T follicular helper cell (primary cell): ENCODE measurements at places on chromosomes 16 and 17.

GRCh38 chr16:11353158-11353557 lies 7.9 kb downstream of the RMI2 start:
- DNase-seq = no peak

- no peak for DNase-seq
Observed at GRCh38 chr16:69089091-69089910, 16.2 kb upstream of the HAS3 start.

GRCh38 chr17:76232342-76232741 lies 8.0 kb downstream of the RNF157 start:
- DNase-seq = no peak

GRCh38 chr16:52825892-52826291 lies 226.8 kb downstream of the CHD9NB start:
- DNase-seq = no peak

DNA sequence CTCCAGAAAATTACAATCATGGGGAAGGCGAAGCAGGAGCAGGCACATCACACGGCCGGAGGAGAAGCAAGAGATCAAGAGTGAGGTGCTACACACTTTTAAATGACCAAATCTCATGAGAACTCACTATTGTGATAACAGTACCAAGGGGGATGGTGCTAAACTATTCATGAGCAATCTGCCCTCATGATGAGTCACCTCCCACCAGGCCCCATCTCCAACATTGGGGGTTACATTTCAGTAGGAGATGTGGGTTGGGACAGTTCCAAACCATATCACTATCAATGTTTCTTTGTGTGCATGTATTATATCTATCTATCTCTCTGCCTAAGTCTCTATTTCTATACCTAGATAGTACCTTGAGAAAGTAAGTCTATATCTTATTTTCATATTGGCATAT lies 724.8 kb downstream of the CDH11 start:
- no peak for DNase-seq

- DNase-seq = no peak
Observed at GRCh38 chr17:57902800-57903759, 52.1 kb downstream of the CUEDC1 start.

DNA sequence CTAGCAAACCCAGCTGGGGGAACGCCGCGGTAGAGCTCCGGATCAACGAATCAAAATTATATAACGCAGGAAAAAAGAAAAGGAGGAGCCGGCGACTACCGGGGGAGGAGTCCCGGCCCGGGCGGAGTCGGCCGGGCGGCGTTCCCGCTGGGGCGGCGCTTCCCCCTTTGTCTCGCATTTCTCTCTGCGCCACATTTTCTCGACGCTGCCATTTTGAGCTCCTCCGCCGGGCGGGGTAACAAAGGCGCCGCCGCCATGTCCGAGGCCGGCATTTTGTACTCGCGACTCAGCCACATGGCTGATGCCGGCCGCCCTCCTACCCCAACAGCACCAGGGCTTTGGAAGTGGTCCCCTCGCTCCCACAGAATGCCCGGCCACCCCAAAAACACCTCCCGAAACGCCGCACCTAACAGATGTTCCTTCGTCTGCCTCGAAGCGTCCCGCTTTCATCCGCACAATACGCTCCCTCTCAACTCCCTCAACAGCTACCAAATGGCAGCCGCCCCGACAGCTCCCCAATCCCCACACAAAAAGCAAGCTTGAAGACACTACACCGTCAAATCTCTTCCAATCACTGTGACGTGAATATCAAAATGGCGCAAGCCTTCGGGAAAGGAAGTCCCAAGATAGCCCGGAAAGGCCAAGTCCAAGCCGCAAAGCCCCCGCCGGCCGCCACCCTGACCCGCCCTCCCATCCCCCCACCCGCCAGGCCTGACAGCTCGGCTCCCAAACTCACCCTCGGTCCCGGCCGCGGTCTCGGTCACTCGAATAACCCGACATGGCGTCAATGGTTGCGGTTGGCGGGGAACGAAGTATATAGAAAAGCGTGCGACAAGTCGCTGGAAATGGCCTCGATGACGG lies 519 bp downstream of the DDX5 start:
- DNase-seq = peak; percentile 73

DNA sequence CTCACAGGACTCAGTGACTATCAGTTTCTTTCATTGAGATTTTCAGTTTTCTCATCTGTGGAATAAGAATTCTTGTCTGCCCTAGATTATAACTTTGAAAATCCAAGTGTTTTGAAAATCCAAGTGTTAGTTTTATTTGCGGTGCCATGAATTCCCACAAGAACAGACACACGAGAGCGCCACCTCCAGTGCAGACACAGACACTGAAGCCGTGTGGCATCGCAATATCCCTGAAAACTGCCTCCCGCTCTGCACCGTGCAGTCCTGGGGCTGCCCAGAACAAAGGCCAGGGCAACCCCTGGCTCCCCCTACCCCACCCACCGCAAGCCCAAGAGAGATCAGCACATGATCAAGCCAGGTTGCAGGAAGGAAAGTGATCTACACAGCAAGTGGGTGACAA lies 229.5 kb upstream of the ASIC2 start:
- no peak for DNase-seq

- peak; percentile 27 for DNase-seq
Observed at GRCh38 chr17:50908860-50909764, 43.0 kb upstream of the TOB1 start.

DNA sequence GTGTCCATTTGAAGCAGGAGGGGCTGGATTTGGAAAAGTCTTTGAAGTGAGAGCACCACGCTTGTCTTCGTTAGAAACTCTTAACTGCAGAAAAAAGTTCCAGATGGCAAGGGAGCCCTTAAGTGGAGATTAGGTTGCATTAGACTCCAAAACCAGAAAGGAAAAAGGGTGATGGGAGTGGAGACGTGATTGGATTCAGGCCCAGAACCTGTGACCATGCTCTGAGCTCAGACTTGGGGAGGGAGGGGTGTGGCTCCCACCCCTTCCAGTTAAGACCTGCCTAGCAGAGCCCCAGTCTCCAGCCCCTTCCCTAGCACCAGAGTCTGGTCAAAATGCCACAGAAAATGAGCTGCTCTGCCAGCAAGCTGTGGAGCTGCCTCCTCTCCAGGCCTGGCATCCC lies 6.4 kb upstream of the LGALS9 start:
- no peak for DNase-seq
